ENCODE measurements at places on chromosomes 1 and 21.

DNA sequence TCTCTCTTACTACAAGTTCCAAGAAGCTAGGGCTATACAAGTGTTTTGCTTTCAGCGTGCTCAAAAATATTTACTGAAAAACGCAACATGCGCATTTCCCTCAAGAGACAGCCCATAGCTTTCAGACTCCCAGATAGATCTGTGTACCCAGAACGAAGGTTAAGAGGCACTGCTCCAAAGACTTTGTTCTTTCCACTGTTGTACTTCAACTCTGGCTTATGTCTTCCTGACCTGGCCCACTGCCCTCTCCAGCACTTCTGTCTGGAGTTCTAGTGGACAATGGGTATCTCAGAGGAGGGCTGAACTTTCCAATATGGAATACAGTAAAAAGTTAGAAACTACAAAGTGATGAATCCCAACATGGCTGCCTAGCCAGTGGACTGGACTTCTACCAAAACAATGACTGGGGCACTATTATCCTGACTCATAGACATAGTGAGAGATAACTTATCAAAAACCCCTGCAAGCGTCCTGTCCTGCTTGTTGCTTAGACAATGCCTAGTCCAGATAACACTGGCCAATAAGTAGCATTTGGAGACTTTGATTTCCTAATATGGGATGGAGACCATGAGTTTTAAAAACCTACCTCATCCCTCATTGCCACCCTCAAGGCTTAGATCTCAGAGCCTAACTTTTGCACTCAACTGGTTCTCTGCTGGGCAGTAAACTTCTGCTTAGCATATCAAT lies 8.8 kb upstream of the ADAR start:
- no peak for DNase-seq

- no peak for DNase-seq
Measured at GRCh38 chr1:28358716-28359115, 10.8 kb upstream of the PHACTR4 start.

DNA sequence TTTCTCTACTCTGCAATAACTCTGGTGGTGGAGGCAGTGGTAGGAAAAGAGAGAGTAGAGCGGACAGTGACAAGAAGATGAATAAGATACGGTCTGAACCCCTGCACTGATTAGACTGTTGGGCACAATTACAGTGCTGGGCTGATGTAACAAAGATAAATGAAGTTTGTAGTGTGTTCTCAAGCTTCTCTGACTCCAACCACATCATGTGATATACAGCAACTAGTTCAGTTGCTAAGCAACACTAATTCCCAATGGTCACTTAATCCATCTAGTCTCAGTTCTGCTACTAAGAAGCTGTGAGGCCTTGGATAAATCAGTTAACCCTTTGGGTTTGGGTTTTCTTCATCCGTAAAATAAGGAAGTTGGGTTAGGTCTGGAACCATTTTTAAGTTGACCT lies 17.3 kb downstream of the DDR2 start:
- DNase-seq: no peak

GRCh38 chr1:47617381-47618221 lies 179.8 kb downstream of the FOXD2 start:
- no peak for DNase-seq

DNA sequence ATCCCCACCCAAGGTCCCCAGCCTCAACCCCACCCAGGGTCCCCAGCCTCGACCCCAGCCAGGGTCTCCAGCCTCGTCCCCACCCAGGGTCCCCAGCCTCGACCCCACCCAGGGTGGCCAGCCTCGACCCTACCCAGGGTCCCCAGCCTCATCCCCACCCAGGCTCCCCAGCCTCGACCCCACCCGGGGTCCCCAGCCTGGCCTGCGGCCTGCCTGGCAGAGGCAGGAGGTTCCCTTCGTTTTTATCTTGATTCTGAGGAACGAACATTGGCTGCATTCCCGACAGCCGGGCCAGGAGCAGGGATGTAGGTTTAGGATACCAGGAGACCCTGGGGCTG lies 3.4 kb upstream of the PDE9A start:
- no peak for DNase-seq

DNA sequence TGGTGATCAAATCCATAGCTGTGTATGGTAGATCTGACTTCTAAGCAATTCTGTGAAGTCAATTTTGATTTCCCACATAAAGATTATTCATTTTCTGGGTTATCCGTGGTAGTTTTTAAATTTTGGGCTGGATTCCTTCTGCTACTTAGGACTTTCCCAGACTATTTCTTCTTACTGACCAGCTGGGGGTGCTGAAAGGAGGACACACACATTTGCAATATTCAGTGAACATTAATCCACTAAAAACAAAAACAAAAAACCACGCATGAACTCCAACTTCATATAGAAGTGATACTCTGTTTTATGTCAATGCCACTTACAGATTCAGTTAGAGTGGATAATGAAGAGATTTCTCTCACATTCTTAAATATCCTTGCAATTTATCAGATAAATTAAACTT lies 105.4 kb downstream of the KCTD3 start:
- no peak for DNase-seq

DNA sequence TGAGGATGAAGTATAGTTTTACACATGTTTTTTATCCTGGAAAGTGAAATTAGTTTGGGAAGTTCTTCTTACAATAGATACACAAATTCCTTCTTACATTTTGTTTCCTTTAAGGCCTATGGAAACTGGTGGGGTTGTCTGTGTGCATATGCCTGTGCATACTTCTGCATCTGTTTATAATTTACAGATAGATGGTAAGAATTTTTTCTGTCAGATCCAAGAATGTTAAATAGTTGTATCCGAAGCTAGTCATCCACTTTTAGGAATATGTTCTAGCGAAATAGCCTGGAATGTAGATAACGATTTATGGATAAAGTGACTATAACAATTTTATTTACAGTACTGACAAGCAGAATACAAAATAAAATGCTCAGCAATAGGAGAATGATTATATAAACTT lies 194.1 kb downstream of the ROR1 start:
- no peak for DNase-seq

GRCh38 chr1:241639623-241640148 lies 483 bp downstream of the CHML start:
- peak; percentile 9 for DNase-seq

- DNase-seq: no peak
Measured at GRCh38 chr1:26112407-26112775, 767 bp downstream of the PDIK1L start.

GRCh38 chr1:60245324-60245723 lies 171.8 kb upstream of the C1orf87 start:
- no peak for DNase-seq

GRCh38 chr1:94805912-94806311 lies 14.2 kb upstream of the SLC44A3 start:
- peak; percentile 2 for DNase-seq

GRCh38 chr1:84117868-84118267 lies 26.2 kb upstream of the PRKACB start:
- DNase-seq: no peak

DNA sequence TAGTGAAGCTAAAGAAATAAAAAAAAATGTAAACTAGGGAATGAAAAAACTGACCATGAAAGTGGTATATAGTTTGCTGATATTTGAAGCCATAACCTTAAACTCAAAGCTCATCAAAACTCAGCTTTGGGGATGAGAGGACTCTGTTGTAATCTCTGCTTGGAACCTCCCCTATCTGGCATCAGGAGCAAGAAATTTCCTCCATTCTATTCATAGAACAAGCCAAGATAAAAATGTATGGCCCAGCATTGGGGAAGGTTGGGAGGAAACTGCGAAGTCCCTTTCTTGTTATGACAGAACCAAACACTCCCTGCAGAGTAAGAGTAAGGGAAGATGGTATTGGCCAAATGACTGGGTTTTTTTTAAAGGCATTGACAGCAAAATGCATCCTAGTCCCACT lies 35.6 kb downstream of the MCOLN2 start:
- no peak for DNase-seq

DNA sequence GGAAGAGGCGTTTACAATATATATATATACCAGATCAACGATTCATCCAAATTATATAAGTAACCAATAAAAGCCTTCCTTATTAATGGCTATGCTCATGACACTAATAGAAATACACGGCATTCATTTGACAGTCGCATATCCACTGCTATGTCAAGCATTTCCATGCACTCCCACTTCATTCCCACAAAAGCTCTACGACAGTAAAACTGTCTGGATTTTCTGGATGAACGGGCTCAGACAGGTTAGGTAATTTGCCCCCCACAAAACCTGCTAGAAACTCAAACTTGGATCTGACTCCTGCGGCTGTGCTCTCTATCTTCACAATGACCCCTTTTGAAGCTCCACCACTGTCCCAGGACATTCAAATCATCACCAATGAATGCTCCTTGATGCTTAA lies 11.4 kb downstream of the DNAJC11 start:
- DNase-seq: no peak

DNA sequence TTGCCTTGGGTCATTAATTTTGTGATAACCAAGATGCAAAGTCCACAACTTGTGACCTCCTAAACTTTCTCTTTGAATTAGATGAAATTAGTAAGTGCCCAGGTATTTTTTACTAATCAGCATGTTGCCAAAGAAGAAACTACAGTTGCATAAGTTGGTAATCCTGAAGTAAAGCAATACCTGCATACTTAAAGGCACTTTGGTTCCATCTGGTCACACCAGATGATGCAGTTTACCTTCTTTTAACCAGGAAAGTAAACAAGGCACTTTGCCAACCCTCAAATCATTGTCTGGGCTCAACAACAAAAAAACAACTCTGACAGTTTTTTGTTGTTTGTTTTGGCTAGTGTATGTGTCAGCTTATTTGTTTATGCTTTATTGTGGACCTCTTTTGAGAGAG lies 55.5 kb upstream of the DYNLT5 start:
- DNase-seq: no peak

DNA sequence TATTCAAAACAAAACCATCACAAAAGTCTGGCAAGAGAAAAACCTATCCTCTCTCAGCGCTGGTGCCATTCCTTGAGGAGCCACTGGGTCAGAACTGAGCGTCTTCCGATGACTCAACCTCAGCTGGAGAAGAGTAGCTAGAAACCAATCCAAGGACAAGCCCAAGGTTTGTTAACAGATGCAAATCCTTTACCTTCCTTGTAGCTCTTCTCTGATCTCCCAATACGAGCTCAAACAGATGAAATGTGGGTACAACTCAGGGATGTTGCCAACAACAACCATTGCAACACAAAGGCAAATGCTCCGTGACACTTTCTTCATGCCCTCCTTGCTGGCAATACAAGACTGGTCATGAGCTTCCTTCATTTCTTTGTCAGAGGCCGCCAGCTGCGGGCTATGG lies 337.1 kb downstream of the SIPA1L2 start:
- no peak for DNase-seq

- DNase-seq: no peak
Measured at GRCh38 chr1:3971981-3972380, 71.9 kb upstream of the C1orf174 start.

- no peak for DNase-seq
Measured at GRCh38 chr1:214505134-214505533, 46.3 kb downstream of the PTPN14 start.

GRCh38 chr1:184162281-184162680 lies 110.8 kb downstream of the TSEN15 start:
- no peak for DNase-seq

DNA sequence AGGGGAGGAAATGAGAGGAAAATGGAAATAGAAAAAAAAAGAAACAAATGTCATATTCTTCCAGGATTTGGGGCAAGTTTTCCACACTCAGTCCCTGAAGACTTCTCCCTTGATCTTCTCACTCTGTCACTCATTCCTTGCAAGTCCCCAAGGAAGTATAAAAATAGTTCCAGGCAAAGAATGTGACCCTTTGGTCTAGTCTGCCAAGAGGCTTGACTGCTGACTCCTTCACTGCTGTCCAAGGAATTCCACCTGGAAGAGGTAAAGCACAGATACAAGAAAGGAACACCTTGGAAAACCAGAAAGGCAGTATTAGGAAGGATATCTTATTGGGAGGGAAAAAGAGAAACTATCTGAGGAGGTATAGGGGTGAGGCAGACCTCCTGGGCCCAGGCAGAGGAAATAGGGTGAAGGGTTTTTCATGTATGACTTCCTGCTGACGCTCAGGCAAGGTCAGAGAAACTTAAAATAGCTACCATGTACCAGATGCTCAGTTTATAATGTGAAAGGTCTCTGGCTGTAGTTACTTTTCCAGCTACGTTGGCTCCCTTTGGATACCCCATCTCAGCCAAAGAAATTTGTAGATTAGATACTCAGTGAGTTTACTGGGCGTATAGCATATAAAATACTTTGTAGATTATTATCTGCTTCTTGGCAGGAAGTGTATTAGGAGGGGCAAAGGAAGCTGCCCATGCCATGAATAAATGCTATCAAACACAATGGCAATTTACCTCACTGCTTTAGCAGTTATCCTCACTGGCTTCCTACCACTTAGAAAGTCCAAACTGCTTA lies 2.0 kb upstream of the GJA5 start:
- DNase-seq: no peak

DNA sequence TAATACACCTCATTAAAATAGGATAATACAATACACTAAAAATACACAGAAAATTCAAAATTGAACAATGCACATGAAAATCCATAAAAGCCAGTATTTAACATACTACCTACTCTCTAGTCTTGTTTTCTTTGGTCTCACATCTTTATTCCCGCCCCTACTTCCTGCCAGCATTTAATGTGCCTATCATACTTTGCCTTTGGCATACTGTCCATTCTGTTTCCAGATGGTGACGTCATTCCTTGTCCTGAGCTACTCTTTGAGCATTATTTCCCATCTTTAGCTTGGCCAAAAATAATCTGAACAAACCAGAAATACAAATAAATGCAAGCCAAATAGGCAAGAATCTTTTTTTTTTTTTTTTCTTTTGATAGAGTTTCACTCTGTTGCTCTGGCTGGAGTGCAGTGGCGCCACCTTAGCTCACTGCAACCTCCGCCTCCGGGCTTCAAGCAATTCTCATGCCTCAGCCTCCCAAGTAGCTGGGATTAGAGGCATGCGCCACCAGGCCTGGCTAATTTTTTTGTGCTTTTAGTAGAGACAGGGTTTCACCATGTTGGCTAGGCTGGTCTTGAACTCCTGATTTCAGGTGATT lies 4.4 kb downstream of the HFM1 start:
- no peak for DNase-seq

DNA sequence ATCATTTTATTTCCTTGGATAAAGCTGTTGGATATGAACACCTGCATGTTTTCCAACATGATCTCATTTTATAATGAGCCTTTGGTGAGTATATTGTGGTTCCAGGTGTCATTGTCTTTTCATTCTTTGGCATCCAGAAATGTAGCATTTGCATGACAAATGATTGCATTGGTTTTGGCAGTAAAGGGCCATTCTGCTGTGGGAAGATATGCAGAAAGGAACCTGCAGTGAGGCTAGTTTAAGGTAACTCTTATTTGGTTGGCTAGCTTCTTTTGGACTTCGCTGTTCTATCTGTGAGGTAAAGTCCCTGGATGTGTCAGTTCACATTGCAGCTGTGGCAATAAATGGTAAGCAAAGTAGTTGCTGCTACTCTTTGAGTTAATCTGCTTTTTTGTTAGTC lies 343.0 kb downstream of the AMY1C start:
- DNase-seq: no peak

GRCh38 chr1:207619871-207620542 lies 24.9 kb upstream of the CR1L start:
- DNase-seq: no peak

GRCh38 chr21:35216996-35217395 lies 167.9 kb upstream of the RUNX1 start:
- DNase-seq: no peak
